ENCODE measurements at places on chromosomes 7 and 10.

DNA sequence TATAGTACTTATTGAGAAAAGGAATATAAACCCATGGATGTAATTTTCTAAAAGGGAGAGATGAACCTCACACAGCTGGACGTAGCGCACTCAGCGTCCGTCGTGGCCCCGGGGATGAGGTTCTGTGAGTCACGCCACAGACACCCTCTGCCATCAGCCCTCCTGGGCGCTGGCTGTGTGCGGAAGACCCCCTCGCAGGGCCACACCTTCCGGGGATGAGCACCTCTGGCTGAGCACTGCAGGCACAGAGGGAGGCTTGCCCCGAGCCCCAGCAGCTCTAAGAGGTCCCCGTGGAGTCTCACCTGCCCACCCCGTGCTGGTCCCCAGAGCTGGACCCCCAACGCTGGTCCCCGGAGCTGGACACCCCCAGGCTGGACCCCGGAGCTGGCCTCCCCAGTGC is 215.8 kb downstream of the PTPRN2 start:
- no peak for DNase-seq

GRCh38 chr7:72286519-72286918 is 125.6 kb downstream of the CALN1 start:
- DNase-seq: no peak

- no peak for DNase-seq
These were observed 10.5 kb upstream of the COMMD3 start for GRCh38 chr10:22305721-22306120.

- no peak for DNase-seq
These were observed 30.9 kb downstream of the GRID2IP start for GRCh38 chr7:6520163-6520981.

GRCh38 chr7:48280100-48280499 is 108.8 kb downstream of the ABCA13 start:
- DNase-seq: no peak

DNA sequence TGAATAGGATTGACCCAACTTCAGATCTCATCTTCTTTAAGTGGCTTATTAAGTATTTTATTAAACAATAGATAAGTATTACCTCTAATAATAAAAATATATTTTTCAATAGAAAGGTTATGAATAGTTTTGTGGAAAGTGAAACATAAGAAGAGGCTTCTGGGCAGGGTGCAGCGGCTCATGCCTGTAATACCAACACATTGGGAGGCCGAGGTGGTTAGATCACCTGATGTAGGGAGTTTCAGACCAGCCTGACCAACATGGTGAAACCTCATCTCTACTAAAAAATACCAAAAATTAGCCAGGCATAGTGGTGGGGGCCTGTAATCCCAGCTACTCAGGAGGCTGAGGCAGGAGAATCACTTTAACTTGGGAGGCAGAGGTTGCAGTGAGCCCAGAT is 26.5 kb downstream of the GPR85 start:
- no peak for DNase-seq

DNA sequence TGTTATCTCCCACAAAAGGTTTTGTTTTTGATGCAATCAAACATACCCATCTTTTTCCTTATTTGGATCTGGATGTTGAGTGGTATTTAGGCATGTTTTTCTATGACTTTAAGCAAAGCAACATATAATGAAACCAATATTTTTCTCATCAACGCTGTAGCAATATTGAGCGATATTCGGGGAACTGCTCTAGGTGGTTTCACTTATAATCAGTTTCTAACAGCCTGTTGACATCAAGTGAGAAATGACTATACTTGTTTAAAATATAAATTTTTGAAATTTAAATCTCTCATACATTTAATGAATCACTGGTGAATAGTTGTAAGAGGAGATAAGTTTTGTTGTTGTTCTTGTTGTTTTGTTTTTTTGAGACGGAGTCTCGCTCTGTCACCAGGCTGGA is 52.8 kb upstream of the CCAR1 start:
- DNase-seq: no peak

- no peak for DNase-seq
These were observed 66.3 kb downstream of the SHOC2 start for GRCh38 chr10:110985497-110986275.

DNA sequence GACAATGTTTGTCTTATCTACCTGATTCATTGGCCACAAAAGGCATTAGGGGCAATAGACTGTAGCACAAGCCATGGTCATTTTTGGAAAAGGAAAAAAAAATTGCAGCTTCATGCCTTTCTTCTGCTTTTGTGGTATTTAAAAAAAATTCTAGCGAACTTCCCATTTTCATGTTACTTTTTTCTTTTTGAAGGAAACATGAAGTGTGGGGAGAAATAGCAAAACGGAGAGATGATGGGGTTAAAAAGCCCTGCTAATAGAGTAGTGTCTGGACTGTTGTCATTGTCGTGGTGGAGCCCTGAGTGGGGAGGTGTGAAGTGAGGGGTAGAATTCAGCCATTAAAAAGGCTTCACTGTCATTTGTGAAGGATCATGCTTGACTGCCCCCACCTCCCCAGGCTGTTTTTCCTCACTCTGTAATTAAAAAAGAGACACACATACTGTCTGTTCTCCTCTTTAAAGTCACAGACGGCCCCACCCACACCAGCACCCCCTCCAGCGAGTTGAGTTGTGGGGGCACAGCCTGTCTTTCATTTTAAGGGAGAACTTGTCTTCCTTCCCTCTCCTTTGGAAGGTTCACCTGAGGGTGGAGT is 272.4 kb downstream of the CREB5 start:
- no peak for DNase-seq

GRCh38 chr7:16619979-16620408 is 25.6 kb downstream of the ANKMY2 start:
- no peak for DNase-seq

GRCh38 chr7:82501346-82501745 is 57.8 kb upstream of the CACNA2D1 start:
- no peak for DNase-seq

GRCh38 chr7:96310110-96310509 is 11.8 kb downstream of the SLC25A13 start:
- no peak for DNase-seq

DNA sequence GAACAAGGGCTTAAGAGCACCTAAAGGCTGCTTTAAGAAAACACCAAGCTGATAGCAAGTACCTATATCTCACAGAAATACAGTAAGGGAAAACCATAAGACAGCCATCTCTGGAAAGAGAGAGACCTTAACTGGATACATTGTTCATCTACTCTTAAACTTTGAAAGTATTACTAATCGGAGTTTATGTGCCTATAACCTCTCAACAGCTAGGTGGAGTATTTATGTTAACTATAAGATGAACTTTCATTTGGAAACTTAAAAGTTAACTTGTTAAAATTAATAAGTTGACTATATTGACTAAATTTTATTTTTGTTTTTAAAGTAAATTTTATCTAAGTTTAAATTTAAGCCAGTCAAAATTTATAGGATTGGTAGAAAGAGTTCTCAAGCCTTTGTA is 90.6 kb downstream of the USP6NL start:
- DNase-seq: no peak

DNA sequence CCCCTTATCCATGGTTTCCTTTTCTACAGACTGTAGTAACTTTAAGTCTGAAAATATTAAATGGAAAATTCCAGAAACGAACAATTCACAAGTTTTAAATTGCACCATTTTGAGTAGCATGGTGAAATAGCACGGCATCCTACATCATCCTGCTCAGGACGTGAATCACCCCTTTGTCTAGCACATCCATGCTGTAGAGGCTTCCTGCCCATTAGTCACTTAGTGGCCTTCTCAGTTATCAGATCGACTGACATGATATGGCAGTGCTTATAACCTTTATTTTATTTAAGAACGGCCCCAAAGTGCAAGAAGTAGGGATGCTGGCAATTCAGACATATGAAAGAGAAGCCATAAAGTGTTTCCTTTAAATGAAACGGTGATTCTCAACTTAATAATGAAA is 82.7 kb downstream of the CPXM2 start:
- DNase-seq: no peak

GRCh38 chr7:84060000-84060399 is 134.6 kb downstream of the SEMA3A start:
- DNase-seq: no peak

DNA sequence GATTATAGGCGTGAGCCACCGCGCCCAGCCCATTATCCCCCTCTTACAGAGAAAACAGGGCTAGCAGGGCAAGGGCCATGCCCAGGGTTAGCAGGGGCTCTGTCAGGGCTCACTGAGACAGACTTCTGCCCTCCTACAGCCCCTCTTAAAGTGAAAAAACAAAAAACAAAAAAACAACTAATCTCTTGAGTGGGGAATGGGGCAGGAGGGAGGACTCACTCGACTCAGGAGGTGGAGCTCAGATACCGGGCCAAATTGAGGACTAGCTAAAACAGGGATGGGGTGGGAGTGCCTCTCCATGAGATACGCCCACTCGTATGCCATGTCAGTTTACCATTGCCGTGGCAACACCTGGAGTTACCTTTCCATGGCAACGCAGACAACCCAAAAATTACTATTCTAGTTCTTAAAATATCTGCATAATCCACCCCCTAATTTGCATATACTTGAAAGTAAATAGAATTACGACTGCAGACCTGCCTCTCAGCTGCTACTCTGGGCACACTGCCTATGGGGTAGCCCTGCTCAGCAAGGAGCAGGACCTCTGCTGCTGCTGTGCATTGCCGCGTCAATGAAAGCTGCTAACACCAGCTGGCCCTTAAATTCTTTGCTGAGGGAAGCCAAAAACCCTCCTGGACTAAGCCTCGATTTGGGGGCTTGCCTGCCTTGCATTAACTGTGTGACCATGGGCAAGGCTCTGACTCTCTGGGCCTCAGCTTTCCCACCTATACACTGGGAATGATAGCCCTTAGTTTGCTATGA is 13.4 kb downstream of the SSC4D start:
- no peak for DNase-seq

DNA sequence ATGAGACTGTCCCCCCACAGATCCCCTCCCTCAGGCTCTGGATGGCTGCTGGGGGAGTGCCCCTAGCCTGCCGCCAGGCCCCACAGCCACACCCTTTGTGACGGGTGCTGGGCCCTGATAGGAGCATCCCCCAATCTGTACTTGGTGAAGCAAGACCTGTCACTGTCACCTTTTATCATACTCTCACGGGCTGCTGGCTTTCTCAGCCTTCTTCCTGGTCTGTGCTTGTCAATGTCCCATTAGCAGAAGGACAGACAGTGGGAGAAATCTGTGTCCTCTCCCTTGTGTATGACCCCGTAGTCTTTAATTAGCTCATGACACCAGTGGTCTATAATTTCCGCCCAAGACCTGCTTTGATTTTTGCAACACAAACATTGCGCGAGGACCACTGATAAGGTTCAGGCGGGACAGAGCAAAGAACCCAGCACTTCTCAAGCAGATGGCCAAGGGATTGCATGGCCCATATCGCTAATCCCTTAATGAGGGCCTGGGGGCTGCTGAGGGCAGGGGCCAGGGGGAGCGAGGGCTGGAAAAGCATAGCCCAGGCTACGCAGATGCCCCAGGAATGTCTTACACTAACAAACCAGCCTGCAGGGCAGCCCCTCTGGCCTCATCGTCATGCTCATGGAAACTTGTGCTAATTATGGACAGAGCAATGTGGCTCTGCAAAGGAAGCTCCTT is 127.8 kb downstream of the PTPN20 start:
- no peak for DNase-seq

DNA sequence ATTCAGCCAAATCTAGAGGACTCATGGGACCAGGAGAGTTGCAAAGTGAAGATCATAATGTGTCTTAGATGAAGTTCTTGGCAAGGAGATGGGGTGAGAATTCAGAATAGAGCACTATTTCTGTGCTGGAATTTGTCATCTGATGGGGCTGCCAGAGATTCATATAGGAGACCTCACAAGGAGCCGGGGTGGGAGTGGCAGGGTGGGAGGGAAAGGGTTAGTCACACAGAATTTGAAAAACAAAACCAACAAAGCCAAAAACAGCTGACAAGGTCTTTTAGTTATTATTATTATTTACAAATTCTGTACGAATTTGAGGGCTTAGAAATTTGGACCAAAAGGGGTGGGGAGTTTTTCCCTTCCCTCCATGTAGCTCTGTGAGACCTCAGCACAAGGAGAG is 1.7 kb downstream of the SLC13A1 start:
- no peak for DNase-seq

DNA sequence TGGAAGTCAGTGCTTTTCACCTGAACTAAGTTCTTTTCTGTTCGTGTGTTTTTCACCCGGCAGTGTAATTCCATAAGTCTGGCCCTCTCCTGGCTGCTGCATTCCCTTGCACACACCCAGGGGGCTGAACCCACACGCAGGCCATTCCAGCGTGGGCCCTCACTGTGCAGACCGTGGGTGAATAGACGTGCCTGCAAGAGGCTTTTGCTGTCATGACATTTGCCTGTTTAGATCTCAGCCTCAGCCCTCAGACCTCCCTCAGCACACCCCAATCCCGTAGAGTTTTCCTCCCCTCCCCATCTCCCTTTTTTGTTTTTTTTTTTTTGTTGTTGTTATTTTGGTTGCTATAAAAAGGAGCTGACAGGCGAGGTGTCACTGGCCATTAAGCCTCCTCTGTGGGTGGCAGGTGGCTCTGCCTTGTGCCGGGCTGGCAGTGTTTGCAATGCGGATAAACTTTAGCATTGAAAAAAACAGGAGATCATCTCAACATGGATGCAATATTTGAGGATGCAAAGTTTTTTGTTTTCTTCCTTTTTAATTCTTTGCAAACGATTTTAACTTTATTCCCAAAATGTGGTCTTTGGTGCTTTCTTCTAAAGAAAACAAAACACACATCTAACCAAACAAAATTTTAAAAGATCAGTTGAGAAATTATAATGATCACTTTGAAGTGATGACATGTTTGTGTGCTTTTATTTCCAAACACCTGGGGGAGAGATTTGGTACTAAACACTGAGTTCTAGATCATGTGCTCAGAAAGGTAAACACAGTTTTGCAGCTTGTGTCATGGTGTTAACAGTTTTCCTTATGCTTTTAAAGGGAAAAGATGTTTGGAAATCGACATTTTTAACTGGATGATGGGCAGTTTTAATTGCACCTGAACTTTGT is 58.8 kb downstream of the WDR37 start:
- DNase-seq: no peak

DNA sequence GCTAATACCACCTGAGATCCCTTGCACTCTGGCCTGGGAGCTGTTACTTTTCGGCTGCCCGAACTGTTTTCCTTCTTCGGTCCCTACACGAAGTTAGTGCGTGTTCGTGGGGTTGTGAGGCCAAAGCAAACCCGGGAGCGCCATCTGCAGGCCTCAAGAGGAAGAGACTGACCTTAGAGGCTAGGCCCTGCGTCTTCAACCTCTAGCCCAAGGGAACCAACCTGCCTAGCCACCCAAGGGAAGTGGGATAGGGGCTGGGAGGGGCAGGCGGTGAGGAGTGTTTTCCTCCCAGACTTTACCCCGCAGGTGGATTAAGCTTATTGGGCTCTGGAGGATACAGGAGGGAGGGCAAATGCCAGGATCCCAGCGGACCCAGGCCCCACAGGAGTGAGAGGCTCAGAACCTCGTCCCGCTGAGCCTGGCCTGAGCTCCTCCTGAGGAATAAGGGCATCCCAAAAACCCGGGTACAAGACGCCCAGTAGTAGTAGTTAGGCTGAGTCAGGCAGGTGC is 1.7 kb upstream of the PAX2 start:
- no peak for DNase-seq

- no peak for DNase-seq
These were observed 29.4 kb upstream of the NMT2 start for GRCh38 chr10:15197911-15198310.
